ENCODE measurements at places on chromosomes 4 and X.

DNA sequence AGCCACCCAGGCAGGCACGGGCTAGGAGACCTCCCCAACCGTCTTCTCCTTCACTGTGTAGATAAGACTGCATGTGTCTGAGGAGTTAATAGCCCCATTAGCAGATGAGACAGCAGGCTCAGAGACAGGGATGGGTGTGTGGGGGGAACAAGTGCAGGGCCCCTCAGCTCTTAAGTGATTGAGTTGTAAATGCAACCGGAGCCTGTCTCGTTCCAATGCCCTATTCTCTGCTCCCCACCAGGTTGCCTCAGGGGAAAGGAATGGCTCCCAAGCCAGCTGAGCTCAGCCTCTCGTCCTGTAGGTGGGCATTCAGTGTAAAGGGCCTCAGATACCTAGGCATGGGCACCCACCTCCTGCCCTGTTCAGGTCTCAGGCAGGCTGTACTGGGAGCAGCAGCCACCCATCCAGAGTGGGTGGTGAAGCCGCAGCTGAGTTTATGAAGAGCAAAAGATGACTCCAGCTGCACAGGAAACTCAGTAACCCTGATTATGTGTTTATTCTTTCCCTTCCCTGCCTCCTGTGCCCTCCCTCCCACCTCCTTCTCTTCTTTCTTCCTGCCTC lies 87.3 kb downstream of the PJA1 start:
- no peak for DNase-seq

DNA sequence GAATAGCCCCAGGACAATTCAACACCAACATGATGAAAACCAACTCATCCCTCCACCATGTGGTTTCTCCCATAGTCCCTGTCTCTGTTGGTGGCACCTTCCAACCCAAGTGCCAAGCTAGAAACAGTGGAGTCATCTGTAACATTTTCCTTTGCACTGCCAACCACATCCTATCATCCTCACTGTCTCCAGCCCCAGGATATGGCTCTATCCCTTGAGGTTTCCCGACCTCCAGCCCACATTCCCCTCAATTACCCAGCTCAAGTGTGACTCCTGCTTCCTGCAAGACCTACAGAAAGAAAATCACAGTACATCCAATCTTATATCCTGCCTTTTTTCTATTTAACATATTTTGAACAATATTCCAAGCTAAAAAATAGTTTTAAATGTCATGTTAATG lies 24.2 kb downstream of the PNMA6F start:
- no peak for DNase-seq

GRCh38 chr4:1166509-1167243 lies 5.7 kb downstream of the SPON2 start:
- DNase-seq, result no peak

DNA sequence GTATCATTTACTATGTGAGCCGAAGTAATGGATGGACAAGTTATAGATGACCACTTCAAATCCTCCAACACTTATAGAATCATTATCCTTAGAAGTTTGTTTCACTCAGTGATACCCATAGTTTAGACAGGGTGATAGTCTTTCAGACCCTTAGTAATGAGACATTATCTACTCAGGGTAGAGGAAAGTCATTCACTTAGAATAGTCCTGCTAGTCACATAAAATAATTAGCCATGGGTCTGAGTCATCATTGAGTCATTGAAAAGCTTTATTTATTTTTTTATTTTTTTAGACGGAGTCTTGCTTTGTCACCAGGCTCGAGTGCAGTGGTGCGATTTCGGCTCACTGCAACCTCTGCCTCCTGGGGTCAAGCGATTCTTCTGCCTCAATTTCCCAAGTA lies 321.7 kb upstream of the FSTL5 start:
- no peak for DNase-seq

GRCh38 chrX:119539872-119540271 lies 25.3 kb downstream of the STEEP1 start:
- DNase-seq, result no peak

- DNase-seq, result no peak
Observed at GRCh38 chrX:9682456-9682855, 83.2 kb downstream of the GPR143 start.

- no peak for DNase-seq
Observed at GRCh38 chr4:132063829-132064228, 1085.3 kb upstream of the PCDH10 start.

- DNase-seq, result peak; percentile 8
Observed at GRCh38 chr4:122762520-122762919, 30.0 kb downstream of the BBS12 start.

GRCh38 chrX:83658731-83659130 lies 150.6 kb downstream of the POU3F4 start:
- no peak for DNase-seq

DNA sequence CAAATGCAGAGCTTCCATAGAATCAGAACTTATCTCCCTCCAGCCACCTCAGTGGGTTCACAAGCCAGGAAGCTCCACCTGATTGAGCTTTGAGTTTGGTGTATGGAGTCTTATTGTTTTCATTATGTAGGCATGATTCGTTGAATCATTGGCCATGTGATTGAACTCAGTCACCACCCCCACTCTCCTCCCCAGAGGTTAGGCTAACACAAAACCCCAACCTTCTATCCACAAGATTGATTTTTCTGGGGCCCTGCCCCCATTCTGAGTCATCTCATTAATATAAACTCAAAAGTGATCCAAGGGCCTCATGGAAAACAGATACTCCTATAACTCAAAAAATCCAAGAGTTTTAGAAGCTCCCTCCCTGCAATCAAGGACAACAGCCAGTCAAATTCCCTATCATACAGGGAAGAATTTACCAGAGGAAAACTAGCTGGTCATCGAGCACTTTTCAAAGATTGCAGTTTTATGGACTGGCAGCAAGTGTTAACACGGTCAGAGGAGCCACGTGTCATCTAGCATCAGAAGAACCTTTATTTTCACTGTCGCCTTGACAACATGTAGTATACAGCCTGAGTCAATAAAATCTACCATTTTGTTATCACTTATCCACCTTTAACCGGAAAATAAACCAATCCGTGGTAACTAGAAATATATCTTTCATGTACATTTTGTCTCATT lies 35.9 kb upstream of the GUCY1B1 start:
- DNase-seq, result no peak

GRCh38 chr4:186081202-186081807 lies 12.3 kb downstream of the TLR3 start:
- no peak for DNase-seq

DNA sequence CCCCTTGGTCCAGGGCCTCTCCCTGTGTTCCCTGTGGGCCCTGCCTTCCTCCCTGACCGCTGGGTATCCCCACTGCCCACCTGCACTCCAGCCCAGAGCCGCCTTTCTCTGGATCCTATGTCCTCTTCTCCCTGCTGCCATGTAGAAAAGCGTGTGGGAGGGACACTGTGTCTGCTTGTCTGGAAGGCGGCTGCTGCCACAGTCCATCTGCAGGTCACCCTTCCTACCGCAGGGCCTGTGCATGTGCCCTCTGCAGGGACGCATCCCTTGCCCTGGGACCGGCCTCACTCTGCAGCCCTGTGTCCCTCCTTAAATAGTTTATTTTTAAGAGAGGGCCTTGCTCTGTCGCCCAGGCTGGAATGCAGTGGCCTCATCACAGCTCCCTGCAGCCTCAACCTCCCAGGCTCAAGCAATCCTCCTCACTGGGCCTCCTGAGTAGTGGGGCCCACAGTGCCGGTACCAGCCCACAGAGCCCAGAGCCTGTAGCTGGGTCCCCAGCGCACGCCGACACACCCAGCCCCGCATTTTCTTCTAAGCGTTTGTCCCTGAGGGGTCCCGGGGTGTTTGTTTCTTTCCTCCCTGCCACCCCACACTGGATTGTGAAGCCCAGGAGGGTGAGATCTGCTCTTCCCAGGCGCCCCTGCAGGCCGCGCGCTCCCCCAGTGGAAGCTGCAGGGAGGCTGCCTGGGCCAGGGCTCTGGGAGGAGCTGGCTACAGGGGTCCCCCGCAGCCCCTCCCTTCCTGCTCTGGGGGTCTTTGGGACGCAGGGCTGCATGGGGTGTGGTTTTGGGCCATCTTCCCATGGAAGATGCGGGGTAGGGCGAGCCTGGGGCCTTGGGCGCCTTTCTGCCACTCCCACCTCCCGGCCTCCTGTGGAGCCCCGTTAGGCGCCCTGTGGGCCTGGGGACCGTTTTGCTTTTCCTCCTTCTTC lies 12.8 kb upstream of the NAT8L start:
- no peak for DNase-seq

- no peak for DNase-seq
Observed at GRCh38 chrX:132025041-132025440, 1.9 kb downstream of the STK26 start.

- DNase-seq, result no peak
Observed at GRCh38 chr4:9874385-9874784, 93.0 kb downstream of the DRD5 start.

DNA sequence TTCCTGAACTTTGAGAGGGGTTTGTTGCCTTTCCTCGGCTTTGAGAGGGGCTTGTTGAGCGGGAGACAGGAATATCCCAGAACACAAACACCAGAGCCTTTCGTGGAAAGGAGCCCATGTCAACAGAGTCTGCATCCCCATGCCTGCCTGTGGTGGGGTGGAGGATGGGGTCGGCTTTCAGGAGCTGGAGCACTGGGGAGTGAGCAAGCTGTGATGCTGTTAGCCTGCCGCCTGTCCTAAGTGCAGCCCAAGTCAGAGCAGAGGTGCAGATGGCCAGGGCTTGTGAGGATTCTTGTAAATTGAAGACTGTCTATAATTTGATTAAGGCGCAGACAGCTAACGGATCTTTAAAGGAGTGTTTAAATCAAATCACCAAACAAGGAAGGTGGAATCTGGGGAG lies 103.3 kb upstream of the ANK2 start:
- no peak for DNase-seq

DNA sequence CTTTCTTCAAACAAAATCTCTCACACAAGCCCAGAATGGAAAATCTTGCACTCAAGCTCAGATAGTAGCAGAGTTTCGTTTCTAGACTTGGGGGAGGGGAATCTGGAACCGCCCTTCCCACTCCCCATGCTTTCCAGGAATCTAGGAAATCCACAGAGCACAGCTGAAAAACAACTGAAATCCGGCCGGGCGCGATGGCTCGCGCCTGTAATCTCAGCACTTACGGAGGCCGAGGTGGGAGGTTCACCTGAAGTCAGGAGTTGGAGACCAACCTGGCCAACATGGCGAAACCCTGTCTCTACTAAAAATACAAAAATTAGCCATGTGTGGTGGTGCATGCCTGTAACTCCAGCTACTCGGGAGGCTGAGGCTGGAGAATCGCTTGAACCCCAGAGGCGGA lies 127.3 kb upstream of the SLC34A2 start:
- no peak for DNase-seq

GRCh38 chr4:53547983-53548382 lies 43.3 kb downstream of the LNX1 start:
- no peak for DNase-seq

DNA sequence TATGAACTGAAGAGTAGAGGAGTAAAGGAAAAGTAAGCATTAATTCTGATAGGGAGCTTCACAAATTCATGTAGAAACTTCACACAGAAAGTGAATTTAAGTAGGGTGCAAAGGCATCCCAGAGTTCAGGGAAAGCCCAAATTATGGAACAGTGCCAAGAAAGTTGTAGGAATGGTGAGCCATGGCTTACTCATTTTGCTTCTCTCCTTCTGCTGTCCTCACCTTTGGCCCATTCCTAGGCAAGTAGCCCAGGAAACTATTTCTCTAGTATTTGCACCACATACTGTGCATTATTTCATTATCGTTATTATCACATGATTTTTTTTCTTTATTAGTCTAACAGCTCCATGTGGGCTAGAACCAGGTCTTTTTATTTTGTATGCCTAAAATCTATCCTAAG lies 34.9 kb upstream of the IL1RAPL1 start:
- no peak for DNase-seq

GRCh38 chr4:170109586-170110284 lies 20.0 kb upstream of the AADAT start:
- no peak for DNase-seq

GRCh38 chr4:125338814-125339213 lies 24.1 kb downstream of the FAT4 start:
- no peak for DNase-seq

- no peak for DNase-seq
Observed at GRCh38 chrX:155314260-155314659, 20.2 kb downstream of the CLIC2 start.

Measured in activated gamma-delta T cell treated with Interleukin-2 at 50 U/mL for 16 hours (primary cell).